Osteoblast (primary cell): ENCODE measurements at places on chromosomes 5 and 9. TPM values are rescaled to one million over a fixed set of nuclear protein-coding genes. Genes with fewer than 3 reads are reported as not detected.

LCN2 gene
- total RNA-seq: not detected in 2 replicates

PPP3R2 gene
- total RNA-seq: not detected in 2 replicates

IL11RA gene
- total RNA-seq: 34.4 and 38.0 TPM in 2 replicates

RGMB gene
- 70.9 and 81.3 TPM in 2 replicates for total RNA-seq

PRDM9 gene
- not detected in 2 replicates for total RNA-seq

TSLP gene
- 0.88 and 1.1 TPM in 2 replicates for total RNA-seq

TSSK1B gene
- total RNA-seq: 0.72 and 0.88 TPM in 2 replicates

CNTFR gene
- under 0.01 TPM in 1 of 2 replicates, not detected in the other for total RNA-seq

CCDC183 gene
- under 0.01 TPM in 1 of 2 replicates, not detected in the other for total RNA-seq

PDE8B gene
- under 0.01 TPM in 2 replicates for total RNA-seq

GFI1B gene
- total RNA-seq: under 0.01 TPM in 1 of 2 replicates, not detected in the other

GNA14 gene
- total RNA-seq: 0.59 and 0.72 TPM in 2 replicates

C9orf40 gene
- 2.9 and 3.8 TPM in 2 replicates for total RNA-seq

CER1 gene
- total RNA-seq: not detected in 2 replicates

TAF11L10 gene
- total RNA-seq: not detected in 2 replicates

LCNL1 gene
- 4.4 and 5.4 TPM in 2 replicates for total RNA-seq

ANKRD34B gene
- not detected in 2 replicates for total RNA-seq

BRD8 gene
- total RNA-seq: 47.1 and 51.0 TPM in 2 replicates

FYB1 gene
- under 0.01 TPM in 1 of 2 replicates, not detected in the other for total RNA-seq

GCNT1 gene
- total RNA-seq: 78.4 and 109 TPM in 2 replicates

MRPL22 gene
- 13.3 and 17.4 TPM in 2 replicates for total RNA-seq

FGFR4 gene
- total RNA-seq: 0.29 and 1.1 TPM in 2 replicates

TTC16 gene
- total RNA-seq: under 0.01 TPM in 1 of 2 replicates, not detected in the other

DAB2 gene
- 277 and 296 TPM in 2 replicates for total RNA-seq

ST8SIA4 gene
- total RNA-seq: 1.4 and 1.8 TPM in 2 replicates

FOXD4 gene
- 0.29 and 0.36 TPM in 2 replicates for total RNA-seq

SPARC gene
- 4,046 and 4,600 TPM in 2 replicates for total RNA-seq

PCDHGB5 gene
- 21.5 and 24.2 TPM in 2 replicates for total RNA-seq

HMHB1 gene
- total RNA-seq: not detected in 2 replicates

TMEM232 gene
- total RNA-seq: 1.4 and 2.7 TPM in 2 replicates

LRRTM2 gene
- under 0.01 and 0.88 TPM in 2 replicates for total RNA-seq

TRAF2 gene
- total RNA-seq: 6.2 and 6.8 TPM in 2 replicates

KCTD16 gene
- 1.5 and 3.6 TPM in 2 replicates for total RNA-seq

LCN1 gene
- total RNA-seq: not detected in 2 replicates
